ENCODE measurements at places on chromosomes 12 and 14.

DNA sequence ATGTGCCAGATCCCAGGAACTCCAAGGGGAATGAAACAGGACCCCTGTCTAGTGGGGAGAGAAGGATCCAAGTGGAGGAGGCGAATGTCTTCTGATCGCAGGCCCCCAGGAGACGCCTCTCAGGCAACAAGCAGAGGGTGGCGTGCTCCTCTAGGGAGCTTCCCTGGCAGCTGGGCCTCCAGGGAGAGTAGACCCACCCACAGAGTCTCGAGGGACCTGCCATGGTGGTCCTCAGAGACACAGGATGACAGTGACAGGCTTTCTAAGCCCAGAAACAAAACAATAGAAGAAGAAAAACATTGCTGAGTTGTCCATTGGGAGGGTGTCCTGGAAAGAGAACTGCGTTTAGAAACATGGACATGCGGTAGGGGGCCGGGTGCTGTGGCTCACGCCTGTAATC, 140.6 kb upstream of the MAP1LC3B2 start:
- DNase-seq, result no peak

GRCh38 chr12:124463341-124463921, 104.0 kb downstream of the NCOR2 start:
- no peak for DNase-seq

GRCh38 chr14:77880056-77880455, 80.1 kb downstream of the ADCK1 start:
- no peak for DNase-seq

- DNase-seq, result no peak
Measured at GRCh38 chr14:60087668-60088067, 4.1 kb upstream of the PCNX4 start.

GRCh38 chr12:6757028-6757690, 4.2 kb upstream of the MLF2 start:
- no peak for DNase-seq

- no peak for DNase-seq
Measured at GRCh38 chr12:63994704-63995103, 150.2 kb downstream of the SRGAP1 start.

- peak; percentile 78 for DNase-seq
Measured at GRCh38 chr14:101235335-101236103, 325.8 kb upstream of the DIO3 start.

- DNase-seq, result no peak
Measured at GRCh38 chr14:53356361-53357150, 203.4 kb upstream of the DDHD1 start.

DNA sequence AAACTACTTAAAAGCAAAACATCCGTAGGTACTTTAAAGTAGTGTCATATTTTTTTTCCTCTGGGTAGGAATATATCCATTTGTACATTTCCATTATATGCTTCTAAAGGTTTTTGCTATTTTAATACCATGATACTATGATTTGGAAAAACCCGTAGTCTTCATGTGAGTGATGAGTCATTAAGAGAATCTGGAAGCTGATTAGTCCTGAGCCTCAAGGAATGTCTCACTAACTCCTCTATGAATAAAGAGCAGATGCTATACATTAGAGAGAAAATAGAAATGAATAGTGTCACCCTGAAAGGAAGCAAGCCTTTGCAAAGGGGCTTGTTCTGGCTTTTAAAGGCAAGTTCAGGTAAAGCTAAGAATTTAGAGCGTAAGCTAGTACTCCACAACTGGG, 432.1 kb downstream of the CCDC91 start:
- no peak for DNase-seq

DNA sequence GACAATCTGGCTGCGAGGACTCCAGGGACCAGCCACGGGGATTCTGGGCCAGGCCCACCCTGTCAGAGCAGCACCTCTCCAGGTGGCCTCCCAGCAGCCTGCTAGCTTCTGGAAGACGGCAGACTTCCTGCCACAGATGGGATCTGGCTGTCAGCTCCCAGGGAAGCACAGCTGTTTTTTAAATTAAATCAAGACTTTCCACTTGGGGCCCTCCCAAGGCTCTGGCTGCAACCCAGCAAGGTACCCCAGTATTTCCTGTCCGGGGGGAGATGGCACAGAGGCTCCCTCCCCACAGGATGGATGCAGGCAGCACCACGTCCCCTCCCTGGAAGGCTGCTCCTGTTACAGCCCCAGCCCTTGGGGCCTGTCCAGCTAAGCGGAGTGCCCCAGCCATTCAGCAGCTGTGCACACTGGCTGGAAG, 56.9 kb downstream of the ACTN1 start:
- DNase-seq, result no peak

DNA sequence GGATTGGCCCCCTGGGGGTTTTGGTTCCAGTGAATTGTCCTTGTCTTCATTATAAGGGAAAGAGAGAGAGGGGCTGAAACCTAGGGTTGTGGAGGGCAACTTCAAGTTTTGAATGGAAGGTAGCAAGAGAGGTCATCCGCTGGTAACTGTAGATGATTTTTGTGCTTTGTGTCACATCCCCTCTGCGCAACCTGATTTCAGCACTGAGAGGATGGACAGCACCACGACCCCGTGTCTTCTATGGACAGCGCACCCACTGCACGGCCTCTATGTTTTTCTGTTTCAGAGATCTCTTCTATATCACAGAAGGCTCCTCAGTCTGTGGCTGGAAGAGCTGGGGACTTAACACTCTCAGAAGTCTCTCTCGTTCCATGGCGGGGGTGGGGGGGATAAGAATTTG, 127.0 kb upstream of the RPH3A start:
- no peak for DNase-seq
